ENCODE measurements at places on chromosomes 11 and 22.

DNA sequence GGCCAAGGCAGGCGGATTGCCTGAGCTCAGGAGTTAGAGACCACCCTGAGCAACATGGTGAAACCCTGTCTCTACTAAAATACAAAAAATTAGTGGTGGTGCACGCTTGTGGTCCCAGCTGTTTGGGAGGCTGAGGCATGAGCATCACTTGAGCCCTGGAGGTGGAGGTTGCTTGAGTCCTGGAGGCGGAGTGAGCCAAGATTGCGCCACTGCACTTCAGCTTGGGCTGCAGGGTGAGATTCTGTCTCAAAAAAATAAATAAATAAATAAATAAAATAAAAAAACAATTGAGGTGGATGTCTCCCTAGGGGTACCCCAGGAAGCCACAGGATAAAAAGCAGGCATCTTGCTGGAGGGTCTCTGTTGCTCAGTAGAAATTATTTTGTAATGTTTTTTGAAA lies 14.1 kb downstream of the PTPRJ start:
- no peak for DNase-seq

DNA sequence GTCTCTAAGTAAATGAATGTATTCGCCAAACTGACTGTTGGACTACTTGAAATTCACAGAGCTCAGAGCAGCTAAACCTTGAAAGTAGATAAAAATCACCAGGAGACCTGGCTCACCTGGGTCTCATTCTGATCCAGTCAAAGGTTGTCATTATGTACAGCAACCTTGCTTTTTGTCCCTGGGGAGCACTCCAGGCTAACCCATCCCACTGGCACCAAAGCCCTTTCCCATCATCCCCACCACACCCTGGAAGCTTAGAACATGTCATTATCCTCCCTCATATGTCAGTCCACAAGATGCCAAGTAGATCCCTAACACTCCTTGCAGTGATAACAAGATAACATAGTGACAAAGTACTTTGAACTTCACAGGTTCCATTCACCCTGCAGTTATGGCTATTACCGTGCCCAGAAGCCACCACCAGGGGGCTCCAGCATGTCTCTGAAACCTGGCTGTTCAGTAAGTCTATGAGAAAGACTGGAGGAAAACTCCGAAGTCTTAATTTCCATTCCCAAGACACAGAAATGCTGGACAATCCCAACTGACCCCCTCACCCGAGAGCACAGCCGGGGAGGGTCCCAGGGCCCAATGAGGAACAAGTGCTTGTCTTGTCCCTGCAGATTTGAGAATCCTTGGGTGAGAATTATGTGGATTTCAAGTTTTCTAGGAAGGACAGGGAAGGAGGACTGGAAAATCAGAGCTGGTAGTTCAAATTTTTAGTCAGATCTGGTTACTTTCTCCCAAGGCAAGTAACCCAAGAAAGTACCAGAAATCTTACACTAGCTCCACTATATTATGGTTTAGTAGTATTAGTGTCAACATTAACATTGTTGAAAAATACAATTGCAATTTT lies 43.0 kb upstream of the USP47 start:
- DNase-seq: peak; percentile 79

- DNase-seq: no peak
Observed at GRCh38 chr11:121907379-121907778, 208.6 kb downstream of the BLID start.

- no peak for DNase-seq
Observed at GRCh38 chr11:33492596-33492995, 208.0 kb downstream of the C11orf91 start.

GRCh38 chr11:113645593-113646349 lies 60.3 kb downstream of the TMPRSS5 start:
- DNase-seq: no peak

DNA sequence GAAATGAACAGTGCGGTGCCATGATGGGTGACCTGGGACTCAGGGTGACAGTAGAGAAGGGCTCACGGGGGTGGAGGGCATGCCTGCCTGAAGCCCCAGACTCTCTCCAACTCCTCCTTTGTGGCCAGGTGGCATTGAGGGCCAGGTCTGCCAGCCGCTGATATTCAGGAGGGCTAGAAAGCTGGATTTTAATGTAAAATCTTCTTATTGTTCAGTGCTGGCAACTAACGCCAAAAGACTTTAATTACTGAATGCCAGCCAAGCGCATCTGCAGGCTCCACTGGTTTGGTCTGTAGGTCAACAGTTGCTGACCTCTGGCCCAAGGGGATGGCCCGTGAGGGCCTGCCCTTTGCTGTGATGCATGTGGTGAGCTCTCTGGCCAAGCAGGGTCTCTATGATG lies 10.3 kb downstream of the MRGPRG start:
- no peak for DNase-seq

- DNase-seq: no peak
Observed at GRCh38 chr11:128825050-128825784, 41.9 kb downstream of the KCNJ1 start.
